ENCODE measurements at places on chromosomes 1 and 21.
A peak's percentile ranks its signal among the peaks of the same experiment; 100 is the strongest.

DNA sequence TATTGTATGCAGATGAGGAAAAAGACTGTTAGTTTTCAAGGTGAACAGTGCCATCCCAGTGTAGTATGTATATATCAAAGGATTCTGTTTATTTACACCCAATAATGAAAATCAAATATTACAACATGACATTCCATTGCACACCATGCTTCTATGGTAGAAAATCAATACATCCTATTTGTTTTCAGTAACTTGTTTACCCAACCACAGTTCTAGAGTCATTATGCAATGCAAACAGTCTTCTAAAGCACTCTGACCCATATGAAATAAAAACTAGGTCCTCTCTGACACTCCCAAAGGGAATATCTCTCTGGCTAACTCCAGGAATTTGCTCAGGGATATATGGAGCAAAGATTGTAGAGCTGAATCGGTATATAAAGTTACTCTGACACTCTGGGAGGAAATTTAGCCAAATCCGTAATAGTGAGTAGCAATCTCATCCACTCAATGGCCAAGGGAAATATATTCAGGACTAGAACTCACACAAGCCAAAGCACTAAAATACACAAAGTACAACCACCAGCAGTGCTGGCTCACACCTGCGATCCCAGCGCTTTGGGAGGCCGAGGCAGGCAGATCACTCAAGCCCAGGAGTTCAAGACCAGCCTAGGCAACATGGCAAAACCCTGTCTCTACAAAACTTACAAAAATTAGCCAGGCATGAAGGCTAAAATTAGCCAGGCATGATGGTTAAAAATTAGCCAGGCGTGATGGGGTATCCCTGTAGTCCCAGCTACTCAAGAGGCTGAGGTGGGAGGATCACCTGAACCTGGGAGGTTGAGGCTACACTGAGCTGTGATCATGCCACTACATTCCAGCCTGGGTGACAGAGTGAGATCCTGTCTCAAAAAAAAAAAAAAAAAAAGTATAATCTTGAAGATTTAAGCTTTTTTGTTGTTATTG lies 75.2 kb downstream of the RERE start:
- DNase-seq: no peak

DNA sequence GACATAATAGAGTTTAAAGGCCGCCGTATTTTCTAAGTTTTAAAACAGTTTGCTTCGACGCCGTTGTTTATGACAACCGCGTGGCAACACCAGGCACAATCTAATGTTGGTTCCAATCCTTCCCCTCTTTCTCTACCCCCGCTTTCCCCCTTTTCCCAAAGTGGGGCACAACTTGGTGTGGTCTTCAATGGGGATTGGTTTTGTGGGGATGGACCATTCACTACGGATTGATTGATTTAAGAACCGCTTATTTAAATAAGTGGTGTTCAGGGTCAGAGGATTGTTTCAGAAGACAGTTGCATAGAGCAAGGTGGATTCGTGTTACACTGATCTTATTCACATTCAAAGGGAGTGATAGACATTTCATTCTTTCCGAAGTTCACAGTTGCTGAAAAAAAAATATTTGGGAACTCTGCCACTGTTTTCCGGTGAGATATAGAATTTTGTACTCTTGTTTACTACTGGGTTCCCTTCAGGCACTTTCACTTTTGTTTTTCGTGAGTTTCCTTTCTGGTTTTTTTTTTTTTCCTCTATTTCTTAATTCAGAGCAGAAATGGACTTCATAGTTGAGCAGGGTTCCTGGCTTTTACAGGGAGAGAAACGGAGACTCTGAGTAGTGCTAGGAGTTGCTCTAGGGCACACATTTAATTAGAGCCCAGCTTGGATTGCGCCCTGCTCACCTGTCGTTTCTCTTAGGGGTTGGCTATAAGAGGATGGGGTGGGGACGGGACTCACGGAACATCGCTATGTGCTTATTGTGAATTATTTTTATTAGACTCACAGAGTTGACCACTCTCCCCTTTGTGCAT lies 79.6 kb upstream of the AK4 start:
- peak; percentile 25 for DNase-seq

- DNase-seq: no peak
Measured at GRCh38 chr1:198687429-198687828, 48.6 kb downstream of the PTPRC start.

- DNase-seq: peak; percentile 57
Measured at GRCh38 chr1:7886405-7886745, 33.5 kb upstream of the UTS2 start.

DNA sequence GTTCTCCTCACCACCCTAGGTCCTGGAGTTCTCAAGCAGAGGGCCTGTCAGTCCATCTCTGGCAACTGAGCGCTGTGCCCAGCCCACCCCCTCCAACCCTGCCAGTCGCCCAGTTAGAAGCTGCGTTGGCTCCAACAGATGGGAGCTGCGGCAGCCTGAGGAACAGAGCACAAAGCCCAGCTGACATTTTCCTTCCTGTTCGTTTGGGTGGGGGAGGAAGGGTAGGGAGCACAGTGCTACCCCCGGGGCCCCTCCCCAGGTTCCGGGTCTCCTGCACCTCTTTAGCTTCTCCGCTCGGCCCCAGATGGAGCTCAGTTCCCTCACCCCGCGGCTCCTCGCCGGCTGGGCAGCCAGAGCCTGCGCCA lies 1.4 kb downstream of the LRRN2 start:
- DNase-seq: no peak

Measured in RPMI7951 (cell line).